Retina (tissue), 1 donor: ENCODE measurements at places on chromosomes 1 and 21.

DNA sequence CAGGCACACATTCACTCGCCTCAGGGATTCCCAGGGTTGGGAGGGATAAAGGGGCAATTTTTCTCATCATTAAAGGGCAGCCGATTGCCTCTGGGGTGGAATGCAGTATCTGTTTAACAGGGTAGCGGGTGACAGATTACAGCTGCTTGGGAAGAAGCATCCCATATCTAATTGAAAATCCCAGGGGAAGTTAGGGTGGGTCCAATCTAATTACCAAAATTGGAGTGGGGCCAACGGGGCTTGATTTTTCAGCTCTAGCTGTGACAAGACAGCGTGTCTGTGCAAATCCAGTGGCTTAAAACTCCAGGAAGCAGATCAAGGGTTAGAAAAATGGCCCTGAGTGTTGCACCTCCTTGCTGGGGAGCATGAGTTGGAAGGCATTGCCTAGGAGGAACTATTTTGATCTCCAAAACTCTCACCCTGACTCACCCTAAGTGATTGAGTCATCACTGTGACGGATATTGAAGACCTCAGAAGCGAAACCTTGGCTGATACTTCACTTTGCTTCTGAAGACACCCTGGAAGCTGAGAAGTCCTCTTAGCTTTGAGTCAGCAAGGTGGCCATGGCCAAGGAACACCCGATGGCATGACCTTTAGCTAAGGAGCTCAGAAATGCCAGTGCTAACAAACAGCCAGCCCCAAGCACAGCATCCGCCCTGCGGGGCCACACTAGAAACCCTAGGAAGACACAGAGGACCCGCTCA is 46.0 kb downstream of the GRHL3 start:
- no peak for DNase-seq

- no peak for DNase-seq
Measured at GRCh38 chr21:44803651-44804050, 2.0 kb upstream of the UBE2G2 start.

DNA sequence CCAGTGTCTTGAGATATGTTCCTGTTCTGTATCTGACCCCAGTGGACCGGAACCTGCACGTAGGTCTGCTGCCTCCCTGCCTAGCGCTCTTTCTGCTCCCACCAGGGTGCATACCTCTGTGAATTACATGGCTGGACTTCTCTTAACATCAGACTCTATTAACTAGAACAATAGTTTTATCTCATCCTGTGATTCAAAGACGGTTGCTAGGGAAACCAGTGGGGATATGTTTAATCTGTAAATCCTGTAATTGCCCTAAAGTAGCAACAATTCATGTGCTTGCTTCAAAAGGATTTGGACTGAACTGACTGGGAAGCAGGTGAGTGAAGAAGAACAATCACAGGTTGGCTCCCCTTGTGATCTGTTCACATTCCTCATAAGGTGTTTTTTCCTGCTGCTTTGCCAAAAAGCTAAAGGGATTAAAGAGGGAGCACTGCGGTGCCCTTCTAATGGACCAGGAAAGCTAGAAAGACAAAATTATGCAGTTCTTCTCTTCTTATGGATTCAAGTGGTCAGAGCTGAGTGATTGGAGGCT is 52.7 kb upstream of the DIRAS3 start:
- no peak for DNase-seq

DNA sequence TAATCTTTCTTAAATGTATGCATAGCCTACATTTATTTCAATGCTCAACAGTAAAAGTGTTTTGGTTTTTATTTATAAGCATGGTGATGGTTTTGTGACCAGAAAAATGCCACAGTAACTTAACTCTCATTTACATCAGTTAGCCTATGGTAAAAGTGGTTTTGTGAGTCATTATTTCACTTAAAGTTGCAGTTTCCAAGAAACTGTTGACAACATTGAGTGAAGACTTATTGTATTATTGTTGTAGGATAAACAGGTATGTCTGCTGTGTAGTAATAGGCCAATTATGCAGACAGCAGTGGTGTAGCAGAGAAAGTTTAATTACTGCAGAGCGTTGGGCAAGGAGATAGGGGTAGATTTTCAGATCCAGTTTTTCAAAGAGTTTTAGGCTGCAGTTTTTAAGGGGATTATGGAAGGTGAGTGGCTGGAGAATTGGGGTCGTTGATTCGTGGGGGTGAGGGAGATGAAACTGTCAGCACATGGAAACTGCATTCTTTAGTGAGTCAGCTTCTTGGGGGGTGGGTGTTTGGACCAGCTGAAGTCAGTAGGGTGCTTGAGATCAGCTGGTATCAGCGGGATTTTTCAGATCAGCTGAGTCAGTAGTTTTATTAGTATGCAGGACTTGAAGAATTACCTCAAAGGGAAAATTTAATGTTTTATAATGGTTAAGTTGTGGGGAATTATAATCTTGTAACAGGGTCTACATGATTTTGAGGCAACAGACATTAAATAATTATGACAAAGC is 168.7 kb upstream of the FMN2 start:
- no peak for DNase-seq

GRCh38 chr1:181308098-181308497 is 175.2 kb upstream of the CACNA1E start:
- DNase-seq: no peak

DNA sequence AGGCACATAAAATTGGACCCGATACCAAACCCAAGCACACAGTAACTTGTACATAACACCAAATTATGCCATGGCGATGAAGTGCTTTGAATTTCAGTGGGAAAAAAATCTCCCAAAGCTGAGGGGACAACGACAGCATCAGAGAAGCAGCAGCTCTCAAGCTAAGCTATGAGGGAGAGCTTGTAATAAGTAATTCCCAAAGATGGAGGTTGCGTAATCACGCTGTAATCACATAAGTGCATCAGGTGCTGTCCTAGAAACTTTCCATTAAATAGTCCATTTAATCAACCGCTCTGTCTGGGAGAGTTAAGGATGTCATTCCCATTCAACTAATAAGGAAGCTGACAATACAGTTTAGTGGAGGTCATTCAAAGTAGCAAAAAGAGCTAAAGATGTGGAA is 37.6 kb upstream of the KRTAP19-8 start:
- DNase-seq: no peak

GRCh38 chr21:37374027-37374426 is 7.5 kb downstream of the DYRK1A start:
- DNase-seq: no peak

DNA sequence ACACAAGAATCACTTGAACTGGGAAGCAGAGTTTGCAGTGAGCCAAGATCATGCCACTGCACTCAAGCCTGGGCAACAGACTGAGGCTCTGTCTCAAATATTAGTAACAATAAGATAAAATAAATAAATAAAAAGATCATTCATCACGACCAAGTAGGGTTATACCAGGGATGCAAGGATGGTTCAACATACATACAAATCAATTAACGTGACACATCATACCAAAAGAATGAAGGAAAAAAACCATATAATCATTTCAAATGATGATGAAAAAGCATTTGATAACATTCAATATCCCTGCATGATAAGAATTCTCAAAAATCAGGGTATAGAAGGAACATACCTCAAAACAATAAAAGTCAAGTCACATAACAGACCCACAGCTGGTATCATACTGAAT is 38.3 kb downstream of the PHTF1 start:
- no peak for DNase-seq
